ENCODE measurements at places on chromosomes 12 and 14.

DNA sequence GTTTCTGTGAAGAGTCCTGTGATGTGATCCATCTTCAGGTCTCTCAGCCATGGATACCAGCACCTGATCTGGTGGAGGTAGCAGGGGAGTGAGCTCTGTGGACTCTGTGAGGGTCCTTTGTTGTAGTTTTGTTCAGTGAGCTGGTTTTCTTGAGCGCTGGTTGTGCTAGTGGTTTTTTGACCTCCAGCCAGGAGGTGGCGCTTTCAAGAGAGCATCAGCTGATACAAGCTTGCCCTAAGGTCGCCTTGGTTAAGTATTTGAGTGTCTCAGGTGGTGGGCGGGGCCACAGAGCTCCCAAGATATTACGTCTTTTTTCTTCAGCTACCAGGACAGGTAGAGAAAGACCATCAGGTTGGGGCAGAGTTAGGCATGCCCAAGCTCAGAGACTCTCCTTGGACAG lies 139.7 kb downstream of the TTLL5 start:
- no peak for DNase-seq

GRCh38 chr14:106564058-106564643 lies 1037.8 kb downstream of the TMEM121 start:
- peak; percentile 66 for DNase-seq

GRCh38 chr12:63068857-63069442 lies 82.1 kb downstream of the AVPR1A start:
- no peak for DNase-seq

DNA sequence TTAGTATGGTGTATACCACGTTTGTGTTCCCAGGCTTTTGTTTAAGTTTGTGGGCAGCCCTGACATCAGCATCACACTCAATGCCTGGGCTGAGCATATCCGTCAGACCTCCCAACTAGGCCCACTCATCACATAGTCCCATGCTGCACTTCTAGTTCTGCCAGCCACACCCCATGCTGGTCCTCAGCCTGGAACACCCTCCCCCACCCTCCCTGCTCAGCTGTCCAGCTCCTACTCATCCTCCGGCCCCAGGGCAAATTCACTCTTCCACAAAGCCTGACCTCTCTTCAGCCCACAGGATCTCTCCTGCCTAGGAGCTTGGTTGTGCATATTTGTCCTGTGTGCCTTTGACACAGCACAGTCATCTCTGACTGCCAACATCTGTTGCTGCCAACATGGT lies 3.9 kb upstream of the ENDOU start:
- no peak for DNase-seq

- peak; percentile 44 for DNase-seq
Observed at GRCh38 chr12:68587448-68587873, 23.2 kb upstream of the RAP1B start.

DNA sequence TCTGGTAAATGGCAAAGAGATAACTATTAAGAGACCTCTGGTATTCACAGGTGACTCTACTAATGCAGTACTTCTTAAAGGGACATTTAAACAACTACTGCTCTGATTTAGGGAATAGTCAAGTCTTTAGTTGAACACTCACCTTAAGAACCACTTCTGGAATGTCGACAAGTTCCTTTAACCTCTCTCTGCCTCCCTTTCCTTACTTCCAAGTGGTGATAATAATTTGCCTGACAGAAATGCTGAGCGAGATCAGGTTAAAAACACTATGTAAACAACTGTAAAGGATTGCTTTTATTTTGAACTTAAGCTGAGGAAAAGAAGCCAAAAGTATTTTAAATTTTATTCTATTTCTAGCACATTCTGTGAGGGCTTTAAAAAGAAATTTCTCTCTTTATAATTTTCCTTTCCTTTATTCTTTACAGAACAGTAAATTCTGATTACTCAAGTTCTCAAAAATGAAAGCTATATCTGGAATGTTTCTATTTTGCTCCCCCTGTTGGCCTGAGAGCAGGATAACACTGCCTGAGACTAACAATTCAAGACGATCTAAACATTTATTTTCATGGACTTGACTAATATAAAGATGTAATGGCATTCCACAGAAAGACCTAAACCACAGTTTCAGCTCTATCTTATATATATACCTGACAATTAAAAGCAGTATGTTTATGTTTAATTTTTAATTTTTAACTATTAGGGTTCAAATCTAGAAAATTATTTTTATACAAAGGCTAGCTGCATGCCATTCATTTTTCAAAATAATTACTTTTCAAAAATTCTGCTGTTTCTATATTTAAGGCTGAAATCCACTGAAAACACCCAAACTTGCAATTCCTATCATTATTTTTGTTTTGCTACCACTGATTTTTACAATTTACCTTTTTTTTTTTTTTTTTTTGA lies 29.2 kb downstream of the ZCCHC8 start:
- peak; percentile 24 for DNase-seq

- no peak for DNase-seq
Observed at GRCh38 chr12:6532927-6533652, 1.2 kb upstream of the GAPDH start.

- no peak for DNase-seq
Observed at GRCh38 chr12:26940516-26941214, 2.4 kb downstream of the FGFR1OP2 start.

DNA sequence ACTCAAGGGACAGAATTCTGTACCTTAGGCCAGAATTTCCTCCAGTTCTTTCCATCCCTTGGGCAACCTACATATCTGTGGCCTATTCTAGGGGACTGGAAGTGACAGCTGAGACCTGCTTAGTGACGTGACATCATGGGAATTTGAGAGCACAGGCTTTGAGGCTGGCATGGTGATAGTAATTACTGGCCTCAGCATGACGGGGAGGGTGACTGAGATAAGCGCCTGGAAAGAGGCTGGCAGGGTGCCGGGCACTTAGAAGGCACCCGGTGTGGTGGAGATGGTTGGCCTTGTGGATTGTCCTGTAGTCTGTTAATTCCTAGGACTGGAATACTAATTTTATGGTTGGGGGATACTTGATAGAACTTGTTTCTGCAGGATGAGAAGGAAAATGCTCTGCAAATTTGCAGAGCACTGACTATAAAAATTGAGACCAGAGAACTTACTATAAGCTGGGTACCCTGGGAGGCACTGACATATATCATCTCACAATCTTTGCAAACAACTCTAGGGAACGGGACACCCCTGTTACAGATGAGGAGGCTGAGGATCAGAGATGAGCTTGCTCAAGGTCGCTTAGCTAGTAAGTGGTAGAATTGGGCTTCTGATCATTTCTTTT lies 42.2 kb upstream of the TBX3 start:
- DNase-seq = no peak

Measured in CD4-positive, alpha-beta T cell treated with Interleukin-4 for 1 hour (primary cell).